ENCODE measurements at places on chromosomes 2 and 18. TPM values are rescaled to one million over a fixed set of nuclear protein-coding genes. Genes with fewer than 3 reads are reported as not detected.

The ALPP gene
- total RNA-seq: not detected

The ALPG gene
- not detected for total RNA-seq

The GATA6 gene
- total RNA-seq: 3.5 TPM

The HNMT gene
- 10.9 TPM for total RNA-seq

The NYAP2 gene
- total RNA-seq: not detected

The ALK gene
- 0.16 TPM for total RNA-seq

The G6PC2 gene
- not detected for total RNA-seq

The IMPACT gene
- total RNA-seq: 26.6 TPM

The LCT gene
- 0.09 TPM for total RNA-seq

The CTAGE1 gene
- total RNA-seq: not detected

The SLC25A12 gene
- 17.5 TPM for total RNA-seq

The AQP4 gene
- not detected for total RNA-seq

The FABP1 gene
- total RNA-seq: 0.09 TPM

The GYPC gene
- total RNA-seq: 93.3 TPM

The SLC5A7 gene
- total RNA-seq: not detected

The SH3BP4 gene
- total RNA-seq: 21.6 TPM

The ATOH8 gene
- total RNA-seq: 29.5 TPM

The IL37 gene
- total RNA-seq: not detected

The IL1R2 gene
- 0.79 TPM for total RNA-seq

The IGFBP5 gene
- 213 TPM for total RNA-seq

The KDM3A gene
- 28.0 TPM for total RNA-seq

The FMNL2 gene
- 31.8 TPM for total RNA-seq

The DNAH6 gene
- 0.17 TPM for total RNA-seq

The KLHL41 gene
- total RNA-seq: 2.5 TPM

The RPRM gene
- total RNA-seq: 0.16 TPM

The EFEMP1 gene
- total RNA-seq: 520 TPM

The NCKAP5 gene
- total RNA-seq: 1.1 TPM

The TUBA3E gene
- total RNA-seq: not detected

The KIF1A gene
- total RNA-seq: under 0.01 TPM

The NFATC1 gene
- total RNA-seq: 3.1 TPM

The NBEAL1 gene
- total RNA-seq: 25.9 TPM

The SUMO1 gene
- 82.4 TPM for total RNA-seq

The TRIM43 gene
- total RNA-seq: not detected

The C2orf78 gene
- not detected for total RNA-seq

The CHST9 gene
- total RNA-seq: not detected

The FBXO48 gene
- total RNA-seq: 0.32 TPM

The TP53I3 gene
- 99.1 TPM for total RNA-seq

The WNT6 gene
- total RNA-seq: not detected

The SKOR2 gene
- not detected for total RNA-seq

The FSHR gene
- total RNA-seq: under 0.01 TPM

The DSC2 gene
- 0.09 TPM for total RNA-seq

The ASB18 gene
- not detected for total RNA-seq

The SERPINB8 gene
- 5.8 TPM for total RNA-seq

The ANKRD53 gene
- total RNA-seq: 1.7 TPM

The UGT1A3 gene
- not detected for total RNA-seq

The MPP4 gene
- total RNA-seq: 0.43 TPM

The TRIB2 gene
- total RNA-seq: 12.3 TPM

The YES1 gene
- 36.7 TPM for total RNA-seq

The PDCD1 gene
- total RNA-seq: not detected

The DNAH7 gene
- 0.94 TPM for total RNA-seq

The SDC1 gene
- total RNA-seq: 8.0 TPM

The ERICH2 gene
- 1.2 TPM for total RNA-seq

The NPAS2 gene
- 2.7 TPM for total RNA-seq
